Muscle of back (tissue), 13 donors: ENCODE measurements at places on chromosomes 11 and 22. TPM values are rescaled to one million over a fixed set of nuclear protein-coding genes. Genes with fewer than 3 reads are reported as not detected.

Gene SLC37A4
- polyA plus RNA-seq: 13.0 TPM

Gene LYVE1
- polyA plus RNA-seq: 80.9 TPM

- no peak for DNase-seq
These were observed 83.9 kb downstream of the NCAM1 start for GRCh38 chr11:113045146-113045545.

DNA sequence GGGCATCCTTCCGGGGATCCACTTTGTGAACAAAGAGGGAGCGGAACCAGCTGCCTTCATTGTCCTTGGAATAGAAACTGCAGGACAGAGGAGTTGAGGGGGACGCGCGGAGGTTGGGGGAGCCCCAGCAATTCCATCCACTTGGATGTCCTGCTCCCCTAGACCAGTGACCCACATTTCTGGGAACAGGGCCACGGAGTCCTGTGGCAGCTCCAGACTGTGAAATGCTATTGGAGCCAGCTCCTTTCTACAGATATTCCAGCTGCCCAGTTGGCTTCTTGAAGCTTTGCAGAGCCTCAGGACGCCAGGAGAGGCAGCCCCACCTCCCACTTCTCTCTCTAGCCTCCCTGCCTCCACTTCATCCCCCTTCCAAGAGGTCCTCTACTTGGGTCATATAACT, 10.5 kb downstream of the NIPSNAP1 start:
- no peak for DNase-seq

Gene CNIH2
- polyA plus RNA-seq: 4.0 TPM

DNA sequence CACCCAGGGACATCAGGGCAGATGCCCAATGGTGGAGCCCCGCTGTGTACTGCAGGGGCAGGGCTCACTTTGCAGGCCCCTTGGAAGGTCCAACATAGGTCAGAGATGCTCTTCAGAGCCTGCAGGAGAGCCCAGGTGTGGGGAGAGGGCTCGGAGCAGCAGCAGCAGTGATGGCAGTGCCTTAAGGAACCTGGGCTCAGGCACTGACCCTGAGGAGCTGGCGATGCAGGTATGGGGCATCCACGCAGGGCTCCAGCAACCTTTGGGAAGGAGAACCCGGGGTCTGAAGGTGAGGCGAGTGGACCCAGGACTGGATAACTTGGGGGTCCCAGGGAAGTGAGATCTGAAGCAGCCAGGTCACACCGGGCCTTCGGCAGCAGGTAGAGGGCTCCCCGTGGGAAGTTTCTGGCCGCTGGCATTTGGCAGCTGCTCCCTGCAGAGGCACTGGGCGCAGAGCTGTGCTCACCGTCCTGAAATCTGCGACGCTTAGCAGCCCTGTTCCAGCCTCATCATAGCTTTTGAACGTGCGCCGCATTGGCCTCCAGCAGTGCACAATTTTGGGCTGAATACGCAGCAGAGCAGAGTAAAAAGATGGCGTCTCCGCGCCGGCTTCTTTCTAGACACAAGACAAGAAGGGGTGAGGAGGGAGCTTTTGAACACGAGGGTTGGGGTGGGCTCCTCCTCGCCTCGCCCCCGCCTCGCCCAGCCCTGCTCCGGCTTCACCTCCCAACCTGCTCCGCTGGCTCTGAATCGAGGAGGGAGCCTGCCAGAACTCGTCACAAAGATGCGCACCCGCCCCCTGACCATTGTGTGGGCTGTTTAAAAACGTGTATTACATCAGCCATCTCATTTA, 118.8 kb downstream of the MPPED1 start:
- DNase-seq: no peak

- DNase-seq: no peak
These were observed 63.4 kb downstream of the SMIM38 start for GRCh38 chr11:69218946-69219720.

GRCh38 chr11:11605821-11606450, 15.9 kb downstream of the GALNT18 start:
- no peak for DNase-seq

Gene RPUSD4
- polyA plus RNA-seq: 33.2 TPM

GRCh38 chr11:34052608-34053160, 1.2 kb downstream of the CAPRIN1 start:
- DNase-seq: peak; percentile 24

GRCh38 chr22:44192098-44192815, 11.5 kb downstream of the PARVG start:
- DNase-seq: no peak

Gene MRE11
- 14.8 TPM for polyA plus RNA-seq

Gene SUSD2
- 1.5 TPM for polyA plus RNA-seq

DNA sequence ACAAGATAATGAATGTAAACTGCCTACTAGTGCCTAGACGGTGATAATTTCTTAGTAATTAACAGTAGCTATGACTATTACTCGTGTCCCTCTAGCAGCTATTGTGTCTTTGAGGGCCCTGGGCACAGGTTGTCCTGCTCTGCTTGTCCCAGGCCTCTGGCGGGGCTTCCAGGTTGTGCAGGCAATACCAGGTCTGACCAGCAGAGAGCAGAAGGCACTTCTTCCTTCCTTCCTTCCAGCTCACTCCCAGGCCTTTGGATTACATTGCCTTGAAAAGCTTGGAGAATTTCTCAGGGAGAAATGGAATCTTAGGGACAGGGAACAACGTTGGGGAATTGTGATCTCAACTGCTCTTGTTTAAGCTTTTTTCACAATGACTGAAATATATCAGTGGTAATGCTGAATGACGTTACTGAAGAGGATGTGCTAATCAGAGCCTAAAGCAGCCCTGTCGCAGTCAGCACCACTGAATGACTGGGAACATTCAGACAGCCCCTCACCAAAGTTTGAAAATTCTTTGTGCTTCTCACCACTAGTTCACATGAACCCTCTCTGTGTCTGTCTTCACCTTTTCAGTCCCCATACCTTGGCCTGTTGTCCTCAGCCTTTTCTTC, 8.4 kb upstream of the CCKBR start:
- DNase-seq: peak; percentile 51

Gene KCTD17
- polyA plus RNA-seq: 17.5 TPM

- DNase-seq: no peak
These were observed 42.8 kb downstream of the REXO2 start for GRCh38 chr11:114482114-114482513.

DNA sequence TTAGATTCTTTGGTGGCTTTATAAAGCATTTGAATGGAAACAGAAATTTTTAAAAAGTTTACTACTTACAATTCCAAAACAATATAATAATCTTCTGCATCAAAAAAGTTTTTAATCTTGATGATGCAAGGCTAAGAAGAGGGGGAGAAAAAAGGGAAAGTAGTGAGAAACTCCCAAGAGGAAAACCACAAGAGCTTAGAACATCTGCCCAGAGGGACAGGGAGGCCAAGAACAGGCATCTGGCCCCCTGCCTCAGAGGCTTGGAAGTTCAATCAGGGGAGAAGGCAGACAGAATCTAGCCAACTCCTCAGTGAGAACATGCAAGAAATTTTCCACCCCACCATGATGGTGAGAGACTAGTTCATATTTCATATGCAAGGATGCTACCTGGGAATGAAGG, 23.8 kb upstream of the TTC28 start:
- no peak for DNase-seq

DNA sequence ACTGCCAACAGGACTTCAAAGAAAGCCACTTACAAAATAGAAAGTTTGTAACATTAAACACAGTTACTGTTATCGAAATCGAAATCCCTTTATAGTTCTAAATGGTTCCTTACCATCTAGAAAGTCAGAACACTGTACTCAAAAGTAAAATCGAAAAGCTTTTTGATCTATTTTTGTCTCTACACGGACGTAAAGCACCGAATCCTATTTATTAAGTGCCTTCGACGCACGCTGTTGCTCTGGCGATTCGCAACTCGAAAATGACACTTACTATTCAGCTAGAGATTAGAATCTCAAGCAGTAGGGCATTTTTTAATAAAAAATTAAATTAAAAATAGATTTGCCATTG, 78.3 kb downstream of the LARGE1 start:
- no peak for DNase-seq

- no peak for DNase-seq
These were observed 71.8 kb downstream of the CTTN start for GRCh38 chr11:70470127-70470526.

- peak; percentile 0 for DNase-seq
These were observed 284.0 kb downstream of the LRRC4C start for GRCh38 chr11:41175304-41175972.

Gene MS4A4E
- polyA plus RNA-seq: 2.0 TPM

GRCh38 chr11:104881117-104881794, 17.0 kb downstream of the CASP12 start:
- DNase-seq: no peak

Gene RASD2
- 15.0 TPM for polyA plus RNA-seq

DNA sequence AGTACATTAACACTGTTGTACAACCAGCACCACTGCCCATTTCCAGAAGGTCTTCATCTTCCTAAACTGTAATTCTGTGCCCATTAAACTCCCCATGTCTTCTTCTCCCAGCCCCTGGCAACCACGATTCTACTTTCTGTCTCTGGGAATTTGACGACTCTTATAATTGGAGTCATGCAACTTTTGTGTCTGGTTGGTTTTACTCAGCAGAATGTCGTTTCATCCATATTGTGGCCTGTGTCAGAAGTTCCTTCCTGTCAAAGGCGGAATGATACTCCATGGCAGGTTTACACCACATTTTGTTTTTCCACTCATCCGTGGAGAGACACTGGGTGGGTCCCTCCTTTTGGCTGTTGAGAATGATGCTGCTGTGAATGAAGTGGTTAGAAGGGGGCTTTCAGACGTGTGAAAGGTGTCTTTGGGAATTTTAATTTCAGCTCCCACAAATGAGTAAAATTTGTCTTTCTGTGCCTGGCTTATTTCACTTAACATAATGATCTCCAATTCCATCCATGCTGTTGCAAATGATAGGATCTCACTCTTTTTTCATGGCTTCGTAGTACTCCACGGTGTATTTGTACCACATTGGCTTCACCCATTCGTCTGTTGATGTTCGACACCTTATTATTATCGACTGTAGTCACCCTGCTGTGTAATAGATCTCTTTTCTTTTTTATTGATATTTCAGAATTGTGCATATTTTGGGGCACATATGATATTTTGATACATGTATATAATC, 86.1 kb upstream of the SEPTIN5 start:
- DNase-seq: no peak

GRCh38 chr11:119054418-119054817, 2.6 kb downstream of the HYOU1 start:
- DNase-seq: no peak

DNA sequence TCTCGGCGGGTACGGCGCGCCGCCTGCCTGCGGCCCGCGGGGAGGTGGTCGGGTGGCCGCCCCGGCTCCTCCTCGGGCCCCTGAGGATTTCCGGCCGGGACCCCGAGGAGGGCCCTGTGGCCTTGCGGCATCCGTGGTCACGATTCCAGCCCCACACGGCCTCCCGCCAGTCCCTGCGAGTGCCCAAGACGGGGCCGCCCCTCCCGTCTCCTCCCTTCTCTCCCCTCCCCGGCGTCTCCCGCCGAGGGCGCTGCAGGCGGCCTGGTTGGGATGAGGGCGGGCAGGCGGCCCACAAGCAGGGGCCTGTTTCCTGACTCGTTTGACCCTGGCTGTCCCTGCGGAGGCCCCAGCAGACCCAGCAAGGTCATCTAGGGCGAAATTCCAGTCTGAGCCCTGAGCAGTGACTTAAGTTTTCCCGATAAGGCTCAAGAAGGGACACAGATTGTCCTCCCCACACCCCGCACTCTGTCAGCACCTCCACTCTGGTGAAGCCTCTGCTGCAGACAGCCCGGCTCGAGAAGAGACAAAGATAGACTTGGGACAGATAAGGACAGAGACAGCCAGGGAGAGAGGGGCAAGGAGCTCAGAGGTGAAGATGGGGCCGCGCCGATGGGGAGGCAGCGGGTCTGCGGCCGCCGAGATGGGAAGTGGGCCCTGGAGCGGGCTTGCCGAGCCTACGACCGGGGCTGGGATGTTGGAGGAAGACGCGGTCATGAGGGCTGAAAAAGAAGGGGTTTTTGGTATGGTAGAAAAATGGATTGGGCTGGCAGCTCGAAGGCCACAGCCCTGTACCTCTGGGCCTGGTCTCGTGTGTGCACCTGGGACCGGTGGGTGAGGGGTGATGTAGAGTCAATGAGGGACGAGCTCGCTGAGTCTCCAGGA, 95.0 kb downstream of the SWAP70 start:
- DNase-seq: peak; percentile 79

Gene PGM2L1
- polyA plus RNA-seq: 4.9 TPM

DNA sequence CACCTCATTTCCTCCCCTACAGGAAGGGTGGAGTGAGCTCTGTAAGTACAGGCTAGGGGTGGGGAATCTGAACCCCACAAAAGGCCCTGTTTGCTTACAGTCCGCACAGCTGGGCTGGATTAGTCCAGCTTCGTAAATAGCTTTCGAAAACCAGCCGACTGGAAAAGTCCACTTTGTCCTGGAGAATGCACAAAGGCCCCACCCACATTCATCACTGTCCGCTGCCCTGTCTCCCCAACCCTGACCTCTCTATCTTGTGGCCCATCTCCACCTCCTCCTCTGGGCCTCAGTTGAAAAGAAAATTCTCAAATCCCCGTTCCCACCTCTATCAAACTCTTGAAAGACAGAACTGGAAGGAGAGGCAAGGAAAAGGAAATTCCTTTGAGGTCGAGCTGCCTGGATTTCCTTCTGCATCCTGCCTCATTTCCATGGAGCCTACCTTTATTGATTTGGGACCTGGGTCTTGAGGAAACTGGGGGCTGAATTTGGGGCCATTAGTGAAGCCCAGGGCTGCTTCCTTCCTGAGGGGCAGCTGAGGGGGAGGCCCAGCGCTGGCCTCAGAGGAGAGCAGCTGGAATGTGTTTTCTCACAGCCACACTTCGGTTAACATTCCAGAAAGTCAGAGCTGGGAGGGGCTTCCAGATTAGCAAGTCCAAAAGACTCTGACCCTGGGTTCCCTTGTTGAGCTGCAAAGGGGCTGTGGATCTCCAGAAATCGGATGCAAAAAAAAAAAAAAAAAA, 147.6 kb downstream of the FBXO7 start:
- peak; percentile 88 for DNase-seq

Gene OR5A1
- not detected for polyA plus RNA-seq

DNA sequence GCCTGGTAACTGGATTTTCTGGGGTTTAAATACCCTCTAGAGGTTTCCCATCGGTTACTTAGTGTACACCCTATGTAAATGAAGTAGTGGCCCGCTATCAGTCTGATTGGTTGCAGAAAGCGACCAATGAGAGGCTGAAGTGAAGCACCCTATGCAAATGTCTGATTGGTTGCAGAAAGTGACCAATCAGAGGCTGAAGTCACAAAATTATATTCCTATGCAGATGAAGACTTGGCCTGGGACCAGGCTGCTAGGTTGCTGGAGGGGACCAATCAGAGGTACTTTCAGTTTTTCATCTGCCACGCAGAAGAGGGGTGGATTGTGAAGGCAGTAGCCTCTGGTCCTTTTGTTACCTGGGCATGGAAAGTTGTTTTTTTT, 134.8 kb downstream of the TBC1D22A start:
- no peak for DNase-seq
